Activated T-cell treated with anti-CD3 and anti-CD28 coated beads, Interleukin-2, amount 50 U/mL, for 24 hours (primary cell): ENCODE measurements at places on chromosomes 12 and 14.
A peak's percentile ranks its signal among the peaks of the same experiment; 100 is the strongest.

DNA sequence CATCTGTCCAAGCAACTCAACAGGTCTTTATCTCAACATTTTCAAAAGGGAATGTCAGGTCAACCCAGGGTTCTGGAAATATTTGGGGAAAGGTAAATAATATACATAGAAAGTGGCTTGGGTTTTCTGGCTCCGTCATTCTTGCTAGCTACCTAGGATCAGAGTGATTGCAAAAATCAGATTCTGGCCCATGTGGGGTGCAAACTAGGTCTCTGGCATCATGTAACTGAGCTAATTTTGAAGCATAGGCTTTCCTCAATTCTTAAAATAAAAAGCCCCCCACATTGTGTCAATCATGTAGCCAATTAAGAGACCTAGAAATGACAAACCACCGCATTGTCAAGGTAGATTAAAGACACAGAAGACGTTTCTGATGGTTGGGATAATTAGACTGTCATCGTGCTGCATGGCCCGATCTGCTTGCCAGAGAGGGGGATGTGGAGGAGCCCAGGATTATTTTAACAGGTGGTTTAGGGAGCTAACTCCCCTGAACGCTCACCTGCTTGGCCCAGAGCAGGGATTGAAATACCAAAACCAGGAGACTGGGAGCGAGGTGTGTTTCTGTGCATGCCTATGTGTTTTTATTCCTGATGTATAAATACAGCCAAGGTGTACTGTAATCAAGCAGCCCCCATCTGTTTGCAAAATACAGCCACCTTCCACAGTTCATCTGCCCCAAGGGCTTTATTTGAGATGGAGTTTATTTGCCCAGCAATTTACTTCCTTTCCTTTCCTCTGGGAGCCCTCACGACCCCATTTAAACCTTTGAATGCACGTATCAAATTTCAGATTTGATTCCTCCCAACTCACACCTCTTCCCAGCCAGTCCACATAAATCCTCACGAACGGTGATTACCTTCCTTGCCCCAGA is 189.5 kb downstream of the TTC8 start:
- DNase-seq = no peak

DNA sequence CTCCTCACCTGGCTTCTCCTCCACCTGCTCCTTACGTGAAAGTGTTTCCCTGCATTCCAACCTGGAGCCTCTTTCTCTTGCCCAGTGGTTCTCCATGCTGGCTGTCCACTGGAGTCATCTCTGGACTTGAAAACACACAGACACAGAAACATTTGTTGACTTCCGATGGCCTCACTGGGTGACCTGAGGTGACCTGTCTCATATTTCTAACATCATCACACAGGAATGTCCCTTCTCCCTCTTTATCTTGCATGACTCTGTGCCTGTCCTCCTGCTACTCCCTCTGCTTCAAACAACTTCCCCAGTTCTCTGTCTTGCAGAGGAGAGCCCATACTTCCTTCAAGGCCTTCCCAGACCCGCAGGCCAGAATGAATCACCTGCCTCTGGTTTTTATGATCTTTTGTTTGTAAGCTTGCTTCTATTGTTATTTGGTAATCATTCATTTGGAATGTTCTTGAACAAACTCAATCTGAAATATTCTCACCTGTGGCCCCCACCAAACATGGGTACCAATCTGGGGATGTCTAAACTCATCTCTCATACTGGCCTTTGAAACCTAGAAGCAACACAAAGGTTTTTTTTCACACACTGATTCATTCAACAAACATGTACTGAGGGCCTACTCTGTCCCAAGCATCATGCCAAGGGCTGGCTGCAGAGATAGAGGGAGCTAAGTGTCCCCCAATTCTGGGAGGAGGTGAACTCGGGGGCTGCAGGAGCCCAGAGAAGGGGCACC is 9.7 kb upstream of the RIN3 start:
- DNase-seq = no peak

DNA sequence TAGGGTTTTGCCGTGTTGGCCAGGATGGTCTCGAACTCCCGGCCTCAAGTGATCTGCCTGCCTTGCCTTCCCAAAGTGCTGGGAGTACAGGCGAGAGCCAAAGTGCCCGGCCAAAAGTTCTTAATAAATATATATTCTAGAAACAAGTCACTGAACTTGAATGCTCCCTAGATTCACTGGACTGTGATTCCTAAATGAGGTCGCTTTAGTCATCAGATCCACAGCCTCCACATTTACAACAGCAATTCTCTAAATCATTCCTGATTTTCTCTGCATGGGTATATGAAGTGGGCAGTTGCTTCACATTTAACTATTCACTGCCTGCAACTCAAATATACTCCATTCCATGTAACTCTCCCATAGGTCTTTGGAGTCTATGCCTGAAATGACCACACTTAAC is 813.0 kb downstream of the GALC start:
- DNase-seq = no peak

- DNase-seq = no peak
Measured at GRCh38 chr14:70685474-70686197, 43.9 kb downstream of the TTC9 start.

DNA sequence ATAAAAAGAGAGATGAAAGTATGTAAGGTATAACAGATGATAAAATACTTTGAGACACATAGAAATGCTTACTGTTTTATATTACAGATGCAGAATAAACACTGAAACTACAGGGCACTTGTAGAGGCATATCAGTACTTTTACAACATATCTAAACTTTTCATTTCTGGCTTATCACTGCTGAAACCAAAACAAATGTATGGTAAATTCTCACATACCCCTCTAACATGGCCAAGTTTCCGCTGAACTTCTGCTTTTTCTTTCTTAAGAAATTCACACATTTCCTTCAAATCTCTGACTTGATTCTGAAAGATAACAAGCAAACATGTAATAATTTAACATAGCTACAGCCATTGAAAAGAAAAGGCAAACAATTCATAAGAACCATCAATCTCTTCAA is 33.3 kb upstream of the C12orf50 start:
- DNase-seq = no peak

- no peak for DNase-seq
Measured at GRCh38 chr14:79395061-79395460, 816.2 kb downstream of the DIO2 start.

DNA sequence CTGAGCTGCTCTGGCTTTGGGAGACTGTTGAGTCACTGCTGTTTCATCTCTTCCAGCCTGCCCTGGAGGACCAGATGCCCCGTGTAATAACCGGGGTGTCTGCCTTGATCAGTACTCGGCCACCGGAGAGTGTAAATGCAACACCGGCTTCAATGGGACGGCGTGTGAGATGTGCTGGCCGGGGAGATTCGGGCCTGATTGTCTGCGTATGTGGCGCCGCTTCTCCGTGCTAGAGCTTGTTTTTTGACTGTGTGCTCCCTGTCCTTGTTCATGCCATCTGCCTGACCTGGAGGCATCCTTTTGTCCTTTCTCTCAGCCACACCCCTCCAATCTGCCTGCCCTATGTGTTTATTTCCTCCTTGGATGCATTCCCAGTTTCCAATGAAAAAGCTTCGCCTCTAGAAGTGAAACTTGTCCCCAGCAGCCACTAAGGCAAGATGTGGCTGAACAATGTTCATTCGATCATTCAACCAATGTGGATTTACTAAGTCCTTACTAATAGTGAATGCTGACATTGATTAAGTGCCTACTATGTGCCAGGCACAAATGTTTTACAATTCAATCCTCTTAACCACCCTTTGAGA is 98.6 kb downstream of the NT5DC3 start:
- DNase-seq = no peak

DNA sequence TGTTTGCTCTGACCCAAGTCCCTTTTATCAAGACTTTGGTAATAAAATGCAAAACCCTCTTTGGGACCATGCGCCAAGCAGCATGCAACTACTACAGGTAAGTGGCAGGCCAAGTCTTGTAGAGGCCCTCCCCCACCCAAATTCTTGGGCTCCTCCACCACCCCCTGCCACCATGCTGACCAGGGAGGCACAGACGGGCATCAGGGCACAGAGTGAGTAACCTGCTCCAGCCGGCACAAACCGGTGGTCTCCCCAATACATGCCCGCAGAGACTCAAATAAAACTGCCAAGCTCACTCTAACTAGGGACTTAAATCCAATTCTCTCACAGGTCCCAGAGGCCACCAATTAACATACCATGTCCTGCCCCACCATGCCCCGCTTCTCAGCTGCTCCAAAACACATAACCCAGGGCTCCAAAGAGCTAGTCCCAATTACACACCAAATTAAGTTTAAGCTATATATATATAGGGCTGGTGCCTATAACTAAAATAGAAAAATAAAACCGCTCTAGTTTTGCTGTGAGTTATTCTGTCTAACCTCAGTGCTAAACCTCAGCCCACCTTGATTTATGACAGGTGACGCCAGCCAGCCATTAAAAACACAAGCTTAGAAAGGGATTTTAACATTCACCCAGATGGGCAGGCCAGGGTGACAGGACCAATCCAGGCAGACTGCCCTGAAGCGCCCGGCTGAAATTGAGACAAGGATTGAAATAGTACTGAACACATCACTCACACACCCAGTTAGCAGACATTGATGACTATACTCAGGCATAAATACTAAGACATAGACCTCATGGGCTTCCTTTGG is 81.0 kb downstream of the CLMN start:
- no peak for DNase-seq

DNA sequence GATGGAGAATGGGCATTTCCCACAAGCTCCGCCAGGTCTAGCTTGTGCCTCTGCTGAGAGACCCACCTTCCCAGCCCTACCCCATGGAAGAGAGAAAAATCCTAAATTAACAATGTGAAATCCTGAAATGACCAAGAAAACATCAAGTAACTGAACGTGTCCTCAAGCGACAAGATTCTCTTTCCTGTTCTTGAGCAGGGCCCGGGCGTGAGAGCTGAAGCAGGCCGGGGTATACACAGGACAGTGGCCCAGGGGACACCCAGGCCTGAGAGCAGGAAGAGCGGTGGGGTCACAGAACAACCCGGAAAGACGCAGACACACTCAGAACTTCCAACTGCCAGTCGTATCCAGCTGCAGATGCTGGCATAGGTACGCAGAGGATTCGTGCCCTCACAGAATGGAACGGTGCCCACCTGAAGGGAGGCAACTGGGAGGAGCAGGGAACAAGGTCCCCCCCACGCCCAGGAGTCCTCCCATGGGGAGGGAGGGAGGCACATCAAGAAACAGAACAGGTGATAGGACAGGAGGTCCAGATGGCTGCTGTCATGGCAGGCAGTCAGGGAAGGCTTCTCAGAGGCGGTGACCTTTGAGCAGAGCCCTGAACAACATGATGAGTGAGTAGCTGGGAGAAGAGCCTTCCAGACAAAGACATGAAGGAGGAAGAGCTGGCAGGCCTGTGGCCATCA is 9.1 kb downstream of the RIMBP2 start:
- no peak for DNase-seq

DNA sequence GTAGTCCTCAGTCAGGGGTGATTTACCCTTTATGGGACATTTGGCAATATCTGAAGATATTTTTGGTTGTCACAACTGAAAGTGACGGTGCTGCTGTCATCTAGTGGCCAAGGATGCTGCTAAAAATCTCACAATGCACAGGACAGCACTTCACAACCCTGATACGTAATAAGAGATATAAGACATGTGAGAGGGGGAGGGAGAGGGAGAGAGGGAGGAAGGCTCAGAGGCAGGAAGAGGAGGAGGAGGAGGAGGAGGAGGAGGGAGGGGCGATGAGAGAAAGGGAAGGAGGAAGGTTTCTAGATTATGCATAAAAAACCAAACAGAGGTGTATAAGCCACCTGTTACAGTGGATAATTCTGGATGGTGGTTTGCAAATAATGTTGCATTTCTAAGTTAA is 14.3 kb downstream of the MYL2 start:
- DNase-seq = no peak

DNA sequence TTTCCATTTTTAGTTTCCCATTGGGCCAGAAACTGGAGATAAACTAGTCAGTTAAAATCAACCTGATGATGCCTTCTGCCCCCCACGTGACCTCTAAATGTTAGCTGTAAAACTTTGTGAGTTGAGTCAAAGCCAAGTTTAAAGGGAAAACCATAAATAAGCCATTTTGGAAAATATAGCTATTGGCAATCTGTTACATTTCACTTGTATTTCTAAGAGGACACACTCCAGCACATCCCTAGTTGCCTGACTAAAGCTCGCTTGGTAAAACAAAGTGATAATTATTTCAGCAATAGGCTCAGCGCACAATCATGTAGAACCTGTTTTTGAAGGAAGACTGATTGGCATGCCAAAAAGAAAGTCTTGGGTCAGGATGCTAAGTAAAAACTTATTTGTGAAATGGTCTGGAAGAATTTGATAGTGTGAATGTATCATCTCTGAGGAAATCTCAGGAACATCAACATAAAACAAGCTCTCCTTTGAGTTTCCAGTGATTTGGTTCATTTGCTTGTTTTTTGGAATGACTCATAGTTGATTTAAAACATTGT is 49.2 kb upstream of the AEBP2 start:
- no peak for DNase-seq

- DNase-seq = no peak
Measured at GRCh38 chr14:39974036-39974435, 541.8 kb upstream of the FBXO33 start.

GRCh38 chr14:52399104-52399503 is 85.0 kb downstream of the PTGER2 start:
- no peak for DNase-seq

- DNase-seq = no peak
Measured at GRCh38 chr12:131471271-131471905, 239.5 kb upstream of the SFSWAP start.

GRCh38 chr12:121391619-121392324 is 8.1 kb upstream of the RNF34 start:
- DNase-seq = peak; percentile 49

GRCh38 chr12:6326316-6327228 is 15.3 kb downstream of the TNFRSF1A start:
- no peak for DNase-seq

DNA sequence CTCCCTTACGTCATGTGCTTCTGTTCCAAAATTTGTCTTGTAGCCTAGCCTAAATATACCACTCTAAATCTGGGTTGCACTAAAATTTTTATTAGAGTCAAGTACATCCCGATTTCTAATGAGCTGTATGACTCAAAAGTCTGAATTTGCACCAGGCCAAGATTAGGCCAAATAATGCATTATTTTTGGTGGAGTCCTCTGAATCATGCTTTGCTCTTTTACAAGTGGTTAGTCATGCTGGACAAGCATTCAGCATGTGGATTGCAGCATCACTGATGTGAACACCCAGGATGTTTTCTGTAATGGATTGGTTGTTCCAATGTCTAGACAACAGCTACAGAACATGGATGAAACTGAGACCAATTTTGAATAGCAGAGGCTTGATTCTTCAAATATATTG is 23.7 kb downstream of the HEBP1 start:
- DNase-seq = no peak

DNA sequence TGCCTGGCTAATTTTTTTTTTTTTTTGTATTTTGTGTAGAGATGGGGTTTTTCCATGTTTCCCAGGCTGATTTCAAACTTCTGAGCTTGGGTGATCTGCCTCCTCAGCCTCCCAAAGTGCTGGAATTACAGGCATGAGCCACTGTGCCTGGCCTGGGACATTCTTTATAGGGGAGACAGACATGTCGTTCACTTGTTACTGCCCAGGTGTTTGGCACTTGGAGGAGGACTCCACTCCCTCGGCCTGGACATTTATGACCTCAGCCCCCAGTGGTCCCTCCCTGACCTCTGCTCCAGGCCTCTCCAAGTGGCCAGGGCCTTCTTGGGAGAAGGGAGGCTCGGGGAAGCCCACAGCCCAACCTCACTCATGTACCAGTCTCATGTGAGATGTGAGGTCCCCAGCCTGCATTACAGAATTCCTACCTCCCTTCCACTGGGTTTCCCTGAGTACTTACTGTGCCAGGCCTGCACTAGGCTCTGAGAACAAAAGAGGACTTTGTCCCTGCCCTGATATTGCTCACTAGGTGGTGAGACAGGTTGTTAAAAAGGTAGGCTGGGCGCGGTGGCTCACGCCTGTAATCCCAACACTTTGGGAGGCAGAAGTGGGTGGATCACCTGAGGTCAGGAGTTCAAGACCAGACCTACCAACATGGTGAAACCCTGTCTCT is 9.7 kb upstream of the POP5 start:
- no peak for DNase-seq
